ENCODE measurements at places on chromosomes 5 and 9. TPM values are rescaled to one million over a fixed set of nuclear protein-coding genes. Genes with fewer than 3 reads are reported as not detected.

The CCL27 gene
- 4.4 TPM for total RNA-seq

- no peak for DNase-seq
These were observed 1.0 kb downstream of the FREM1 start for GRCh38 chr9:14909181-14909580.

DNA sequence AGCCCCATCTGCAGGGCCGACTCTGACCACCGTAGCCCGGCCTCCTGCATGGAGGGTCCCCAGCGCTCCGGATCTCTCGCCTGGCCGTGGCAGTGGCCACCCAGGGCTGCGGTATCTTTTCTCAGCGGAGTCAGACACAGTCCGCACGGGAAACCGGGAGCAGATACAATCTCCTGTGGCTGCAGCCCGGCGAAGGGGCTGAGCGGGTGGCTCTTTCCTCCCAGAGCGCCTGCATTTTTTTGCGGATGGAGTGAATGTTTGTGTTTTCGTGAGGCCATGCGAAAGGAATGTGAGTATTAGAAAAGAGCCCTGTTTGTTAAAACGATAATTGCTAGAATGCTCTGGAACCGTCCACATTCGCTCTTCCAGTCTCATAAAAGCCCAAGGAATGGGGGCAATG, 53.4 kb upstream of the PTCH1 start:
- no peak for DNase-seq

DNA sequence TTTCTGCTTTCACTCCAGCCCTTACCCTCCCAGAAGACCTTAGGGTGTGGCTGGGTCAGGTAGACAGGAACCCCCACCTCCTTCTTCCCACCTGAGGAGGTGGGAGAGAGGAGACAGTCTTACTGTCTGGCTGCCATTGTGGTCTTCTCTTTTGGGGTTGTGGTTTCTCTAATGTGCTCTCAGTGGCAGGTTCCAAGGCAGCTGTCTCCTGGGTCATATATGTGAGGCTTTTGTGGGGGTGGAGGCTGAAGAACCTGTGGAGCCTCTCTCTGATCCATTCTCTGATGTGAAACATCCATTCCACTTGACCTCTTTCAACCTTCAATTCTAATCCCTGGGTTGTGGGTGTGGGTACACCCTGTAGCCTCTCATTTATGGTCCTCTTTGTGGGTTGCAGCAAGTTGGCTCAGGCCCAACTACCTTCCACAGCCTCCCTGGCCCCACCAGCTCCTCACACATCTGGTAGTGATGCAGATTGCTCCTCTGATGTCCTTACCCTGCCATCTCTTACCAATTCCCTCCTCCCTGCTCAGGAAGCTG, 118.4 kb downstream of the CEP120 start:
- DNase-seq: no peak

- DNase-seq: no peak
These were observed 158.6 kb downstream of the PAPPA start for GRCh38 chr9:116312221-116312620.

The GRM6 gene
- not detected for total RNA-seq

DNA sequence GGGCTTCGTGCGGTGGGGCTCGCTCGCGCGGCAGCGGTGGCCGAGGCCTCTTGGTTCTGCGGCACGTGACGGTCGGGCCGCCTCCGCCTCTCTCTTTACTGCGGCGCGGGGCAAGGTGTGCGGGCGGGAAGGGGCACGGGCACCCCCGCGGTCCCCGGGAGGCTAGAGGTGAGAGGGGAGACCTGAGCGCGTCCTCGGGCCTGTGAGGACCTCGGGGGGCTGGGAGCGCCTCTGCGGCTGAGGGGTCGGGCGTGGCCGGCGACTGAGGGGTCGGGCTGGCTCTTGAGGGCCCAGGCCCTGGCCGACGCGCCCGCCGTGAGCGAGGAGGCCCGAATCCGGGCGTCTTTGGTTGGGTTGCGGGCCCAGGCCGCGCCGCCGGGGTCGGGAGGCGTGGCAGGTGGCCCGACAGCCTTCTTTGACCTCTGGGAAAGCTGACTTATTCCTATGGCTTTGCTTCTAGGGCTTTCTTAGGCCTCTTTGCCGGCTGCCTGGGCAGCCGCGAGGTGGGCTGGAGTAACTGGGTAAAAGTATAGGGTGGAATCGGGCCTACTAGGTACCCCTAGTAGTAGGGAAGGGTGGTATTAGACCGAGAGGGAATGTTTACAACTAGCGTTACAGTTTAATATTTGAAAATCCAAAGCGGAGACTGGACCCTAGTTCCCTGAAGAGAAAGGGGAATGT, at the start of gene CANX:
CANX (plus strand) TSS at position 33 of the 681 bp plus-strand sequence. CDS start 6,715 bp downstream, outside the sequence.
- no peak for DNase-seq

- no peak for DNase-seq
These were observed 43.9 kb upstream of the CEP72 start for GRCh38 chr5:568061-568781.

DNA sequence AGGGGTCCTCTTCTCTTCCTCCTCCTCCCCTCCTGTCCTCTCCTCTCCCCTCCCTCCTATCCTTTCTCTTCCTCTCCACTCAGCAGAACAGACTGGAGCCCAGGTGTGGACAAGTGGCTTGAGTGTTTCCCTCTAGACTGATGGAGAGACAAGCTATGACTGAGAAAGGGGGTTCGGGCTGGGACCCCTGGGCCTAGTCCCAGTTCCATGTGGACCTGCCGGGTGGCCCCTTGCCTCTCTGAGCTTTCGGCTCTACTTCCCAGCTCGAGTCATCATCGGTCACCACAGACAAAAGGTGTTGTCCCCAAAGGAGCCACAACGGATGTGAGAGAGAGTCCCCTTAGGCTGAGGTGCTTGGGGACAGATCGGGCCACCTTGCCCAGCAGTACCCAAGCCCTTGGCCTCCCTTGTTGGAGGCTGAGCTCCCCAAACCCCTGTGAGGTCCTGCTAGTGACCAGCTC, 3.4 kb upstream of the RXRA start:
- no peak for DNase-seq

- DNase-seq: no peak
These were observed 294.8 kb downstream of the GADD45G start for GRCh38 chr9:89899573-89899972.

GRCh38 chr9:125672876-125673275, 34.1 kb downstream of the MAPKAP1 start:
- DNase-seq: no peak

The DIRAS2 gene
- total RNA-seq: 0.42 TPM

DNA sequence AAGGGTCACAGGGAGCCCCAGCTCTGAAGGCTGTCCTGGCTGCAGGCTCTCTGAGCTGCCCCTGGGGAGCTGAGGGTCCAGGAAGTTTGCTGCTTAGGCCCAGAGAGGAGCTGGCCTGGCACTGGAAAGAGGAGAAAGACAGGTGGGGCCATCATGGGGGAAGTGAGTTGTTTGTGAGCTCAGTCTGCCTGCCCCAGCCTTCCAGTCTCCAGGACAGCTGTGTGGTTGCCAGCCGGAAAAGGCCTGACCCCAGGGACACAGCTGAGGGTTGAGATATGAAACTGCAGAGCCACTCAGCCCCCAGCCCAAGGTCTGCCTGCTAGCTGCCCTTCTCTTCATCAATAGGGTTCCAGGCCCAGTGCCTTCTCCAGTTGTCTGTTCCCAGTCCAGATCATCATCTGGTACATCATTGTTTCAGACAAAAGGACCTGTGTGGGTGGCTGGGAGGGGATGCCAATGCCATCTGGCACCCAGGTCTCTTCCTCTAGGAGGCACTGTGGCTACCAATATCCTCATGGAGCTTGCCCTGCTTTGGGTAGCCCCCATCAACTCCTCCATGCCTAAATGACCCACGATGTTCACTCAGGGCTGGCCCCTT, 4.3 kb upstream of the DDX41 start:
- no peak for DNase-seq

DNA sequence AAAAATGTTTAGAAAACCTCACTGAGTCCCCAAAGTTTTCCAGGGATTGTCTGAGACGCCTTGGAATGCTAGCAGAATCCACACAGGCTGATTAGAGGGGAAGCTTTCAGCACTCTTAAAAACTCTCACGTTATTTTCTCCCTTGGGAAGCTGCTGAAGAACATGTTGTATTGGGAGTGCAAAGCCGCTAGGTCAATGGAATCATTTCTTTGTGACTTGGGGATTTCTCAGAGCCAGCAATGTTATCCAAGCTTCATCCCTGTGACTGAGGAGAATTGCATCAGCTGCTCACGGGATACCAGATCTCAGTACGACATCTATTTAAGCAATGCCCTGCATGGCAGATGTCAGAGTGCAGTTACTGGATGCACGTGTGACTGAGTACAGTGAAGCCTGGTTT, 426.4 kb upstream of the MPDZ start:
- DNase-seq: no peak

- no peak for DNase-seq
These were observed 6.1 kb downstream of the SAR1B start for GRCh38 chr5:134626369-134627014.

The PTTG1 gene
- 179 TPM for total RNA-seq

DNA sequence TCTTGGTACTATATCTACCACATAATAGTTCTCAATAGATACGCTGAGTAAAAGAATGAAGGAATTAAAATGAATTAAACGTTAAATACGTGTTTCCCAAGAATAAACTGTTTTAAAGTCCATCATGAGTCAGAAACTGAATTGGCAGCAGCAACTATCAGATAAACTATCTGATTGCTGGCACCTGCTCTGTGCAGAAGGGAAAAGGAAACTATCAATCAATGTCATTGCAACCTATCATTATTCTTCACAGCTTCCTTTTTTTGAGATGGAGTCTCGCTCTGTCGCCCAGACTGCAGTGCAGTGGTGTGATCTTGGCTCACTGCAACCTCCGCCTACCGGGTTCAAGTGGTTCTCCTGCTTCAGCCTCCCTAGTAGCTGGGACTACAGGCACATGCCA, 8.8 kb upstream of the WDR36 start:
- DNase-seq: no peak

DNA sequence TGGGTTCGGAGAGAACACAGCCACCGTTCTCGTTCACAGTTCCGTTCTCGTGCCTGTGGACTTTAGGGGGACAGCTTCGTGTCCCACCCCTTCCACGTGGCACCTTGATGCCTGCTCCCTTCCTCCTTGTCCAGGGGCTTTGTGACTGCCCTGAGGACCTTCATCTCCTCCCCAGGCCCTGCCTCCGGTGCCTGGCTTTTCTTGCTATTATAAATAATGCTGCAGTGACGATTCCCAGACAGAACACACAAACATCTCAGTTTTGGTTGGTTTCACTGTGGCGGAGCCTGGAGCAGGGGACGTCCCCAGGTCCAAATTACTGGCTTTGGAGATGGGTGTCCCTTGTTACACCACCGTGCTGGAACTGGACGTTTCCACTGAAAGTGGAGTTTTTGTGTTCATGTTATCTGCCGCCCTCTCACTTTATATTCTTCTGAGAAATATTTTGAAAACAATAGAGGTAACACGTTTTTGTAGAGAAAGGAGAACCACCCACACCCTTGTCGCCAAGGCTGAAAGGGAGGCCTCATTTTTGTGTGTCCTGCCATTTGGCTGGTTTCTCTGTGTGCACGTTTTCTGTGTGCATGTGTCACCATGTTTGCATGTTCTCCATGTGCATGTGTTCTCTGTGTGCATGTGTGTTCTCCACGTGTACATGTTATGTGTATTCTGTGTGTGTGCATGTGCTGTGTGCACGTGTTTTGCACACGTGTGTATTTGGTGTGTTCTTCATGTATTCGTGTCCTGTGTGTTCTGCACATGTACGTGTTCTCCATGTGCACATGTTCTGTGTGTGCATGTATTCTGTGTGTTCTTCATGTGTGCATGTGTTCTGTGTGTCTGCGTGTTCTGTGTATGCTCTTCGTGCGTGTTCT, 24.2 kb downstream of the WNK2 start:
- no peak for DNase-seq

- no peak for DNase-seq
These were observed 50.4 kb upstream of the PTGS1 start for GRCh38 chr9:122320413-122320881.

DNA sequence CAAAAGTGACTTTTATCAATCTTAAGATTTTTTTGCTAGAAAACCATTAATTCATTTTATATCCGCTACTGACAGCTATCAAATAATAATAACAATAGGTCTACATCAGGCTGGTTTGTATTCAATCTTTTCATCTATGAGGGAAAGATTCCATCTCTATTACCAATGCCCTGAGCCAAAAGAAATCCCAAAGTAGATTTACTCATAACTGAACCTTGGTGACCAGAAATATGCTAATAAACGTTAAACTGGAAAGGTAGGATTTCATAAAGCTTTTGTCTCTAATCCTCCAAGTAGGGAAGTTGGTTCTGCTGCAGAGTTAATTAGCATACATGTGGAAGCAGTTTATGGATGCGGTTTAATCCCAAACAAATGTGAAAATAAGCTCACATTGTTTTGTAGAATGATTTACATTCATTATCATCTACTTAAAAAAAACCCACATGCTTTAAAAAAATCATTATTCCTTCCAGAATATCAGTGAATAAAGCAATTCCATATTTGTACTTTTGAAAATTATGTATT, 715.5 kb downstream of the CETN3 start:
- no peak for DNase-seq

DNA sequence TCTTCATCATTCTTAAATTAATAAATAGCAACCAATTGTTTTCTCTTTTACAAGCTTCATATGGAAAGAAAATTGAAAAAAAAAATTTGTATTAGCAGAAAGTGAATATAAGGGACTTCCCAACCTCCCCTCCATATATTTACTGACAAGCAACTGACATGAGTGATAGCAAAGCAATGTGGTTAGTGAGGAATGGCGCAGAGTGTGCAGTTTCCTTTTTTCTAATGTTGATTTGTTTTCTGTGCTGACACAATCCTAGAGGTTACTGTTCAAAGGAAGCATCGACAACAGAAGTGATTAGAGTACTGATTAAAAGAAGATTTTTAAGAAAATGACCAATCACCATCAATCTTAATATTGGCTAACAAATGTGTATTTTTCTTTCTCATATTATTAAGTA, 1.7 kb upstream of the PTGER4 start:
- no peak for DNase-seq

- no peak for DNase-seq
These were observed 84.6 kb upstream of the FBXW11 start for GRCh38 chr5:172090976-172091547.

- no peak for DNase-seq
These were observed 52.5 kb downstream of the FNBP1 start for GRCh38 chr9:129990269-129991010.

DNA sequence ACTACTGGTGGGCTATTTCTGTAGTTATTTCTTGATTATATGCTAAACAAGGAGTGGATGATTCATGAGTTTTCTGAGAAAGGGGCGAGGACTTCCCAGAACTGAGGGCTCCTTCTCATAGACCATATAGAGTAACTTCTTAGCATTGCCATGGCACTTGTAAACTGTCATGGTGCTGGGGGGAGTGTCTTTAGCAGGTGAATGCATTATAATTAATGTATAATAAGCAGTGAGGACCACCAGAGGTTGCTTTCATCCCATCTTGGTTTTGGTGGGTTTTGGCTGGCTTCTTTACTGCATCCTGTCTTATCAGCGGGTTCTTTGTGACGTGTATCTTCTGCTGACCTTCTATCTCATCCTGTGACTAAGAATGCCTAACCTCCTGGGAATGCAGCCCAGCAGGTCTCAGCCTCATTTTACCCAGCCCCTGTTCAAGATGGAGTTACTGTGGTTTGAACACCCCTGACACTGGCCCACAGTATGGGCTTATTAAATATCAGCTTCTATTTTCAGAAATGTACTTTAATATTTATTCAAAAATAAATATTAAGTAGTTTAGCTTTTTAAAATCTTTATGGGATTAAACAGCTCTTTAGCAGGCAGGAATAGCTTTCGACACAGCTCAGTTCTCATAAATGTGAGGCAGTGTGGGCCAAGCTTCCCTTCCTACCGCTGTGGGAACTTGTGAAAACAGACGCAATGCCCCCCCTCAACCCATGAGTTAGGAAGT, 44.4 kb downstream of the GALNT12 start:
- DNase-seq: no peak

- no peak for DNase-seq
These were observed 298.0 kb downstream of the FBXL7 start for GRCh38 chr5:15798006-15798405.
